ENCODE measurements at places on chromosomes 2 and 18. TPM values are rescaled to one million over a fixed set of nuclear protein-coding genes. Genes with fewer than 3 reads are reported as not detected.

The MEP1B gene
- not detected for total RNA-seq

The SLC11A1 gene
- total RNA-seq, result under 0.01 TPM

The ACKR3 gene
- 11.8 TPM for total RNA-seq

The AQP12A gene
- total RNA-seq, result not detected

The SLC1A4 gene
- 14.4 TPM for total RNA-seq

The FBLN7 gene
- total RNA-seq, result 4.6 TPM

Data from vein endothelial cell (primary cell).